ENCODE measurements at places on chromosomes 12 and 14.

- DNase-seq, result no peak
Observed at GRCh38 chr12:90622431-90622830, 332.5 kb downstream of the CCER1 start.

GRCh38 chr14:32820682-32821081 is 118.0 kb upstream of the NPAS3 start:
- DNase-seq, result no peak

DNA sequence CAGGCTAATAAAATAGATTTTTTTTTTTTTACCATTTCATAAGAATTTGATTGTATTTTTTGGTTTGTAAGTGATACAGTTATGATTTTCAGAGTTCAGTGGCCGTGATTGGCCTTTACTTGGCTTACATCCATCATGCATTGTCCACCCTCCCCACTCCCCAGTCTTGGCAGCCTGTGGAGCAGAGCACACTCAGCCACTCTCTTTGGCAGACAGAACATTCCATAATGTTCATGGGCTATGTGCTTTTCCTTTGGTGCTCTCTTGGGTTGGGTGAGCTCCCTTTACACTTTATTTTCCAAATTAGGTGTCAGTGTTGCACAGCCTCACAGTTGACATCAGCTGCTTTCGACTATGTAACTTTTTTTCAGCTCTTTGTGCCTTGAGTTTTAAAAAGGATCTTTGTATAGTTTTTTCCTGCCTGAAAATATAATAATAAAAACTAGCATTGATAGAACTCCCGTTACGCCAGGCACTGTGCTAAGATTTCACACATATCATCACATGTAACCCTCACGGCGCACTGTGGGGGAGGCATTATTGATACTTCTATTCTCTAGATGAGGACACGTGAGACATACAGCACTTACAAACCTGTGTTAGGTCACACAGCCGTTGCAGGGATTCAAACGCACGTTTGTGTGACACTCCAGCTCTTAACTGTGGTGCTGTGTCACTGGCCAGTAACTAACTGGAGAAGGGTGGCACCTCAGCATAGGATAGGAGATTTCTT is 21.5 kb downstream of the SUDS3 start:
- DNase-seq, result no peak

DNA sequence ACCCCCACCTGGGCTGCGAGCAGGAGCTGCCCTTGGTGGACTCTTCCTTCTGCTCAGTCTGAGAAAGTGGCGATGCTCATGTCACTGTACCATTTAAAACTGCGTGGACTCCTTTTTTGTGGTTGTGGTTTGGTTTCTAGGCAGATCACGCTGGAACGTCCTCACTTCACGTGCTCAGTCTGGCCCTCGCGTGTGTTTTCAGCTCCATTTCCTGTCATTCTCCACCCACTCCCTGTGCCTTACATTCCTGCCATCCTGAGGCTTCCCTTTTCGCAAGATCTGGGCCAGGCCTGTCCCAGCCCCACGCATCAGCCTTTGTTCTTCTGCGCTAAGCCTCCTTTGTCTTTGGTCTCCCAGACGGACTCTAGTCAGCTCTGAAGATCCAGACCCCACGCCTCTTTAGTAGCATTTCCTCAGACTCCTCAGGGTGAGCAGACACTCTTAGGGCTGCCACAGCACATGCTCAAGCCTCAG is 105.4 kb downstream of the FBXL14 start:
- DNase-seq, result no peak

DNA sequence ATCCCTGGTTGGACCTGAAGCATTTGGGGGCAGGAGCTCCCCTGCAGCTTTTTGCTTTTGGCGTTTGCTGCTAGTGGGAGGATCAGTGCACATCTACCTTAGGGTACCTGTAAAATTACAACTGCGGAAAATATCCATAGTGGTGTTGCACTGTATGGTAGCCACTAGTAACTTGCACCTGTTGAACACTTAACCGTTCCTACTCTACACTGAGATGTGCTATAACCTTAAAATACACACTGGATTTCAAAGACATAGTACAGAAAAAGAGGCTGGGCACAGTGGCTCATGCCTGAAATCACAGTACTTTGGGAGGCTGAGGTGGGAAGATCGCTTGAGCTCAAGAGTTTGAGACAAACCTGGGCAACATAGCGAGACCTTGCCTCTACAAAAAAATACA is 2.9 kb downstream of the P2RX4 start:
- DNase-seq, result no peak

- no peak for DNase-seq
Observed at GRCh38 chr12:123530668-123531067, 2.9 kb downstream of the RILPL1 start.

DNA sequence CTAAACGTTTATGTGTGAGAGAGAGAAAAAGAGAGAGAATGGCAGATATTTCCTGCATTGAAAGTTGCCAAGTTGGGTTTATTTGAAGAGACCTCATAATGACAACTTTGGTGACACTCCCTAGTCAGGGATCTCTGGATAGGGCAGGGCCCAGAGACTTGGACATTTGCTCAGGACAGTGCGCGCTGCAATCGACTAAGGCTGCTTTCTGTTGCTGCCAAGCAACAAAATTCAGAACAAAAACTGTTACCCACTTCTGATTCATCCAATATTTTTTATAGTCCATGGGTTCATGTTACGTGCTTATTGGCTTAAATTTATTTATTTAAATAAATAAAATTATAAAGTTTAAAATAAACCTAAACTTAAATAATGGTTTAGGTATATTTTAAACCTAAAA is 34.2 kb downstream of the PTGER2 start:
- DNase-seq, result no peak

GRCh38 chr12:47811581-47812484 is 7.9 kb downstream of the HDAC7 start:
- no peak for DNase-seq

GRCh38 chr12:20423557-20423956 is 55.2 kb downstream of the PDE3A start:
- DNase-seq, result peak; percentile 25

GRCh38 chr14:20998674-20999366 is at the start of gene SLC39A2:
SLC39A2 (plus strand) TSS chr14:20999293; CDS start chr14:20999447, 154 bp downstream.
- peak; percentile 76 for DNase-seq

- DNase-seq, result no peak
Observed at GRCh38 chr12:93520454-93520853, 52.0 kb upstream of the SOCS2 start.

DNA sequence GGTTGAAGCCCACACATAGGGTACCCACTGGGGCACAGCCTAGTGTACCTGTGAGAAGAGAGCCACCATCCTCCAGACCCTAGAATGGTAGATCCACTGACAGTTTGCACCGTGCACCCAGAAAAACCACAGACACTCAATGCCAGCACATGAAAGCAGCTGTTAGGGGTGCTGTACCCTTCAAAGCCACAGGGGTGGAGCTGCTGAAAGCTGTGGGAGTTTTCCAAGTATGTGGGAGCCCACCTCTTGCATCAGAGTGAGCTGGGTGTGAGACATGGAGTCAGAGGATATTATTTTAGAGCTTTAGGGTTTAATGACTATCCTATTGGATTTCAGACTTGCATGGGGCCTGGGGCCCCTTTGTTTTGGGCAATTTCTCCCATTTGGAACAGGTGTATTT is 30.5 kb downstream of the TSPAN19 start:
- no peak for DNase-seq

- no peak for DNase-seq
Observed at GRCh38 chr12:119169150-119169549, 9.6 kb upstream of the HSPB8 start.

- DNase-seq, result no peak
Observed at GRCh38 chr12:2596441-2596840, 198.3 kb upstream of the FKBP4 start.

DNA sequence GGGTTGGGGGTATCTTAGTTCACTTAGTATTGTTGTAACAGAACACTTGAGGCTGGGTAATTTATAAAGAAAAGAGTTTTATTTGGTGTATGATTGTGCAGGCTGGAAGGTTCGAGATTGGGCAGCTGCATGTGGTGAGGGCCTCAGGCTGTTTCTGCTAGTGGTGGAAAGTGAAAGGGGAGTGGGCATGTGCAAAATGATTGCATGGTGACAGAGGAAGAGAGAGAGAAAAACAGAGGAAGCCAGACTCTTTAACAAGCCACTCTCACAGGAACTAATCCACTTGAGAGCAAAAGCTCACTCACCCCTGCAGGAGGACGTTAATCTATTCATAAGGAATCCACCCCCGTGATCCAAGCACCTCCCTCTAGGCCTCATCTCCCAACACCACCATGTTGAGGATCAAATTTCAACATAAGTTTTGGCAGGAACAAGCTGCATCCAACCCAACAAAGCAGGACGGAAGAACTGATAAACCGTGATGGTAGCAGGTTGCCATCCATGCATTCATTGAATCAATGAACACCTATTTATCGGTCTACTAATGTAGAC is 165.0 kb upstream of the GZMB start:
- no peak for DNase-seq

DNA sequence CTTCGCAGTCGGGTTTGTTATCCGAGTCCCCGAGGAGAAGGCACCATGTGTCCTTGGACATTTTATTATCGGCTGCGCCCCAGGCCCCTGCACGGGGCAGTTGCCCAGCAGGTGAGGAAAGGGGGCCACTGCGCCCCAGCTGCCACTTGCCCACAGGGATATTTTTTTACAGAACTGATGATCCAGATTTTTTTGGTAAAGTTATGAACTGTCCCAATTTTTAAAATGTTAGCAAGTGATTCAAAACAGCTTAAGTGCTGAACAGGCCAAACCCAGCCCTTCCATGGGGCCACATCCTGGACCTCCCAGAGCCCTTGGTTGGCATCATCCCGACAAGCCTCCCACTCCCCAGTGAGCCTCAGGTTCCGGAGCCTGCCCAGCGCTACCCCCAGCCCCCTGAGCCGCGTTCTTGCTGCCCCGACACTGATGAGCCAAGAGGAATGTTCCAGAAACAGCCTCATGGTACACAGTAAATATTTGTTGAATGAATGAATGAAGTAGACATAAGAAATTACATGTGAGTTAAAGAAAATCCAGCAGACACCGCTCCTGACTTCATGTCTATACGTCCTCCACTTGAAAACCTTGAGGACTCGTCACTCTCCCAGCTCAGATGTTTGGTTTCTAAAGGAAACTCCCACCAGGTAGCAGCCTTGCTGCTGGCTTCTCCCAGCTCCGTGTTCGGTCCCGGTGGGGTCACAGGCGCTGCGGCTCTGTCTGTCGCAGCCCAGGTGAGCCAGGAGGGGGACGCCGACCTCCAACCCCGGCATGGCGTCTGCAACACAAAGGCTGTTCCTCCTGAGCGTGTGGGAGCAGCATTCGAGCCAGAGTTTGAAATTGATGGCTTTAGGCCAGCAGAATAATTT is 88.5 kb downstream of the ADGRD1 start:
- DNase-seq, result no peak

DNA sequence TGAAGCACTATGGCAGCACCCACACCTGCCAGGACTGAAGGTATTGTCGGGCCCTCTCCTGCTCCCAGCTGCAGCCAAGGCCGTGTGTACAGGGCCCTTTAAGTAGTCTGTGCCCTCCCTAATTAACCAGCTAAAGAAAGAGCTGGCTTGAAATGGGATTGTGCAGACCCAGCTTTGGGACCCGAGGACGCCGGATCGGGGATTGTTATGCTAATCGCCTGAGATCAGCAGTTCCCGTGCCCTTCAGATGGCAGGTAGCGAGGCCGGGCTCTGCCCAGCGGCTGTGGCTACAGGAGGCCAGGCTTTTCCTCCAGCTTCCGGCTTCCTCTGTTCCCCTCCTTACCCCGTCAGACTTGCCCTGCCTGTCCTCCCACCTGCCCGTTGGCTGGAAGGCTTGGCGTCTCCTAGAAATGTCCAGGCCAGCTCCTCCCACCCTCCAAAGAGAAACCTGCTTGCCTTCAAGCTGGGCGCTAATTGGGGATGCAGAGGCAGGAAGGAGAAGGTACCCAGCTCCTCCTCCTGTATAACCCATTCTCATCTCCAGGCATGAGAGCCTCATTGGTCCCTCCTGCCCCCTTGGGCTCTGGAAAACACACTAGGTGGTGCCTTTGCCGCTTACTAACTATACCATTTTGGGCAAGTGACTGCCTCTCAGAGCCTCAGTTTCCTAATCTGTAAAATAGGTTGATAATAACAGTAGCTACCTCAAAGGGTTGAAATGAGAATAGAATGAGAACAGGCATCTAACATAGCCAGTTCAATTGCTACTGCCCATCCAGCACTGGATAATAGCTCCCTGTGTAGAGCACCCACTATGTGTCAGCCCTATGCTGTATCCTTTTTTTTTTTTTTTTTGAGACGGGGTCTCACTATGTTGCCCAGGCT is 25.8 kb upstream of the MSI1 start:
- peak; percentile 84 for DNase-seq

GRCh38 chr12:7078163-7078562 is 14.1 kb downstream of the C1R start:
- no peak for DNase-seq

GRCh38 chr12:89117448-89118034 is 234.8 kb downstream of the DUSP6 start:
- peak; percentile 44 for DNase-seq

GRCh38 chr12:120940799-120941198 is 36.6 kb upstream of the SPPL3 start:
- no peak for DNase-seq

DNA sequence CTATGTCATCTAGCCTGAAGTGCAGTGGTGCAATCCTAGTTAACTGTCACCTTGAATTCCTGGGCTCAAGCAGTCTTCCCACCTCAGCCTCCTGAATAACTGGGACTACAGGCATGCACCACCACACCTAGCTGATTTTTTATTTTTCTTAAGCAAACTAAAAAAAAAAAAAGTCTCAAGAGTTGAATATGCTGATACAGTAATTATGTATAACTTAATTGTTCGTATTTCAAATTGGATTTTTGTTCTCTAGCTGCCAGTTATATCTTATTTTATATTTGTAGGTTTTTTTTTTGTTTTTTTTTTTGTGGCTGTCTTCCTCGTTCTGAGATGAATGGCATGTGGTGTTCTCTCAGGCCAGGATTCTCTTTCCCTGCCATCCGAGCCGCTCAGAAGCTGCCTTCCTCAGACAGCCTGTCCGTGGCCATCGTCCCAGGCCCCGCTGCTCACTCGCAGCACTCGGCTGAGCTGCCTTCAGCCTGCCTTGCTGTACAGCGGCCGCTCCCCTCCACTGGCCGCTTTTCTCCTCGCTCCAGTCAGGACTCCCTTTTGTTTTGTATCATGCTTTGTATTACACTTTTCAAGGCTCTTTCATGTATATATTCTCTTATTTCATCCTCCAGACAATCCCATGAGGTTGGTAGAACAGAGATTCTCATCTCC is 53.3 kb downstream of the WDR20 start:
- DNase-seq, result no peak

- DNase-seq, result no peak
Observed at GRCh38 chr12:121087467-121088194, 45.0 kb upstream of the P2RX7 start.

All from iPS-NIHi11 (cell line).